ENCODE measurements at places on chromosomes 16 and 17.

DNA sequence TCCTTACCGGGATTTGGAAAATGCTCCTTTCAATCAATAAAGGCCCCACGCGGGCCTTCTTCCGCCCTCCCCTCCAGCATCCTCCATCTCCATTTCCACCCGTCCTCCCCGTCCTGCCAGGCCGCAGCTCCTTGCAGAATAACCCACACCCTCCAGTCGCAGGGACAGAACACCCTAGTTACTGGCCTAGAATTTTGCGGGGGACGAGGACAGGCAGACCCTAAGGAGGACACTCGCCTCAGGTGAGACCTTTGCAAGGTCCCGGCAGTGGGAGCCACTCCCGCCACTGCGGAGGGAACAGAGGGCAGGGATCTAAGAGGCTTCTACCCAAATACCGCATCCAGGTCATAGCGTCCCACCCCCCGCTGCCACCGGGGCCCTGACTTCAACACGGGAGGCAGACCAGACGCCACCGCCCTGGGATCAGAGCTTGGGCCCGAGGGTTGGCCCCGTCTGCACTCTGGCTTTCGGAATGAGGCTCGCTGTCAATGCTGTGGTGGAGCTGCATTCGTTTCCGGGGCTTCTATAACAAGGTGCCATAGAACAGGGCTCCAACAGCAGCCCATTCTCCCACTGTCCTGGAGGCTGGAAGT lies 26.8 kb downstream of the SLC25A10 start:
- no peak for DNase-seq

GRCh38 chr16:24428756-24429155 lies 110.6 kb upstream of the RBBP6 start:
- no peak for DNase-seq

- no peak for DNase-seq
Measured at GRCh38 chr17:66469890-66470289, 167.5 kb downstream of the PRKCA start.

GRCh38 chr16:60553090-60553757 lies 1483.0 kb downstream of the CDH8 start:
- no peak for DNase-seq

- no peak for DNase-seq
Measured at GRCh38 chr17:4514206-4514605, 15.5 kb downstream of the SPNS2 start.

- no peak for DNase-seq
Measured at GRCh38 chr16:23071196-23072083, 77.8 kb downstream of the USP31 start.

DNA sequence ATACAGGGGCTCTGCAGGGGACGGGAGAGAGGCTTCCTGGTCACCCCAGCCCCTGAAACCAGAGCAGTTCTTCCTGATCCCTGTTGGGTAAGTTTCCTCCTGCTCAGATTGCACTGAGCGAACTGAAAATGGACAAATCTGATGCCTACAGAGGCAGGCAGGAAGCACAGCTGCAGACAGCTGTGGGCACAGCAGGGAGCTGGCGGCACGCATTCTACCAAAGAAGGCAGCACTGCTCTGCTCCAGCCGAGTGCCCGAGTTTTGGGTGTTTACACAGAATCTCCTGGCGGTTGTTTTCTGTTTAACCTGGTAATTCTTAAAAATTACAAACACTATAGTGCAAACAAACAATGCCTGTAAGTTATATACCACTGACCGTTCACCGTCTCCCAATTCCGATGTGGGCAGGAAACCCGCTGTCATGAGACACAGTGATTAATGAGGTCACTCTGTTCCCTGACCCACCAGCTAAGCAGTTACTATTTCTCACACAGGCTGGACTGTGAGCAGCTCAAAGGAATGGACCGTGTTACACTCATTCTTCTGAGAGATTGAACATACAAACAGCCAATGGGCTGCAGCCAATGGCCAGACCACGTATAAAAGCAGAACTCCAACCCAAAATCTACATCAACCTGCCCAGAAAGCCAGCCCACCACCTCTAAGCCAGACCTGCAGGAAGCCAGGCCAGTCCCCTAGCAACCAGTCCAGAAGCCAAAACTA lies 25.5 kb downstream of the NSMCE1 start:
- no peak for DNase-seq
